Islet precursor cell (in vitro differentiated cells): ENCODE measurements at places on chromosomes 2 and 18.

DNA sequence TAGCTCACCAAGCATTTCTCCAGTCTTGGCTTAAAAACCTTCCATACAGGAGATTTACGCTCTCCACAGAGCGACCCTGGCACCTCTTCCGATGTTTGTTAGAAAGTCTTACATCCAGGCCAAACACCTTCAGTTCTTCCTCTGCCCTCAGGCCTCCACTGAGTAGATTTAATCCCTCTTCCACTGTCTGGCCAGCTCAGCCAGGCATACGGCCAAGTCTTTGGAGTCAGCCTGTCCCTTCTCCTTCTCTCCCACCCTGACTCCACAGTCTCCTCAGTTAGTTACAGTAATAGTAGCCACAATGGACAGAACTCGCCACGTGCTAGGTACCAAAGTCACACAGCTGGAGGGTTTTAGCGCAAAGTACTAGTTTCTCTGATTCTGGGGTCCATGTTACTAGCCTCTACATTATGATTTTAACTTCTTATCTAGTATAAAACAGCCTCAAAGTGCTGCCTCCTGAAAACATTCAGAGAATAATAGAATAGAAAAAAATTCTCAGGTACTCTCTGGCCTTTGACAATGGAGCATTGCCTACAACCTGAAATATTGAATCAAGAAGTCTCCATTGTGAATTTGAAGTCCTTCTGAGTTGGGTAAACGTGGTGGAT lies 39.5 kb downstream of the THNSL2 start:
- no peak for DNase-seq

- DNase-seq = peak; percentile 64
Measured at GRCh38 chr2:136638193-136638592, 127.2 kb upstream of the THSD7B start.

- no peak for DNase-seq
Measured at GRCh38 chr2:202817771-202818170, 53.8 kb downstream of the ICA1L start.

DNA sequence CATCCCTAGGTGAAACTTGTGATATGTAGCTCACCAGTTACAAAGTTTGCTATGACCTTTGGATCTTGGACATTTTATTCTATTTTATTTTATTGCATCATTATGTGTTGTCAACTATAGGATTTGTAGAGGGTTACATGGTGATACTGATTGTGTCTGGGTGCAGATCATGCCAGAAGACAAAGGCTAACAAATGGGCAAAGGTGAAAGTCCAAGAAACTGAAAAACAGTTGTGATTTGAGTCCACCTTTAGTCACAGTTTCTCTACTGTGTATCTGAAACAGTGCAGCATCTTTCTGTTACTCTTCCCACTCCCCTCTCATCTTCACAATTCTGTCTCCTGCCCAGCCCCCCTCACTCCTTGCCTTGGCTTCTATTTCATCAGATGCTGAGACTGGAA lies 111.9 kb upstream of the LYPD6 start:
- DNase-seq = no peak

GRCh38 chr2:108583903-108584520 lies 49.7 kb downstream of the LIMS1 start:
- peak; percentile 76 for DNase-seq

DNA sequence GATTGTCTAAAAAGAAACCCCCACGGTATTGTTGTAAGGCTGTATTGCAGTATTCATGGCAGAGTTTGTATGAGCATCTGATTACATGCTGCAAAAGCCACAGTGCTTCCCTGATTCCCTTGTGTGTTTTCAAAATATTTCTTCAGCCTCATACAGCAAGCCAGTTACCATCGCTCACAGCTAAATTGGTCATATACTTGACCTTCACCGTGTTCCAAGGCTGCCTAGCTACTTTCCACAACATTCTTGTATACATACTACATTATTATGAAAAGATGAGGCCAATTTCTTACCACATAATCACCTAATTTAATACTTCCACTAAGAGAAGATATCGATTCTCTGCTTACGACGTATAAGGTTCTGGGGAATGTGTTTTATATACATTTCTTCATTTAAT lies 576.3 kb upstream of the CNTNAP5 start:
- DNase-seq = no peak

DNA sequence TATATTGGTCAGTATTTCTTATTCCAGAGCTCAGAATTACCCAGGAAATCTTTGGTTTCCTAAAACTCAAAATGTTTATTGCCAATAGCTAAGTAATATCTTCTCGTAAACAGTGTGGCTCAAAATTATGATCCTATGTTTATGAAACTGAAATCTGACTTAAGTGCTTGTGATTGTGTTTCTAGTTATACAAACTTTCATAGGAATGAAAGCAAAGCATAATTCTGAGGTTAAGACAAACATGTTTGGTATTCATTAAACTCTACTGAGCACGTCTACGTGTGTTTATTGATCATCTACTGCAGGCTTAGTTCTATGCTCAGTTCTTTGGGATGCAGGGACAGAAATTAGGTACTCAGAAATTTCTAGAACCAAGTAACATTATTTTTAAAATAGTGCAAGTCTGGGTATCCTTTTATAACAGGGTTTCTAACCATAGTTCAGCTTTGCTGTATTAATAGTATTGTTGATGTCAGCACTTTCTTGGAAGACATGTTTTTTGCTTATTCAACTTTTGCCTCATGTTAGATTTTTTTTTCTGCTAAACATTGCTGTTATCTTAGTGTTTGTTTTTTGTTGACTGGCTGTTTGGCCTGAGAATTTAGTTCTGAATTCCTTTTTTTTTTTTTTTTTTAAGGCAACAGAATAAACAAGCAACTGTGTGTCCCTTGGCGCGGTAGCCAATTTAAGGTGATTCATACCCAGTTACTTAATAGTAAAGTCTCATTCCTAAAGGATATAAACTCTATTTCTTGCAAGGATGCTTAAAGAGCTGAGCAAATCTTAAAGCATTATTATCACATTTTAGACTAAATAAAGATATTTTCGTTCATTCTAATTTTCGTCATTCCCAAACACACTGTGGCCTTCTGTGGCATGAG lies 31.3 kb downstream of the PTPRM start:
- DNase-seq = no peak

DNA sequence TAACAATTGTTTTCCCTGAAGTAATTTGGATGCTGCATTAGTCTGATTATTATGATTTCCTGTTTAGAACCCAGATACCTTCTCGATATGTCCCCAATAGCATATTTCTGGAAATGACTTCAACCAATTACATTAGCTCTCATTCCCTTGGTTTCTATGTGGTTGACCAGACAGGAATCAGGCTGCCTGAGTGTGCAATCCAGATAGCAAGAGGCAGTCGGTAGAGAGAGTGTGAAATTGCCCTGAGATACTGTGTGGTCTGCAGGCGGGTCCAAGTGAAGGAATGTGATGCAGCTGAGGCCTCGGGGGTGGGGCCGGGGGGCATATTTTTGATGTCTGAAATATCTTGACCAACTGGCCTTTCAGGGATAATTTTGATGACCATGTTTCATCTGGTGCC lies 143.9 kb upstream of the ITGA6 start:
- peak; percentile 73 for DNase-seq

- DNase-seq = no peak
Measured at GRCh38 chr2:234996941-234997270, 45.1 kb downstream of the SH3BP4 start.

DNA sequence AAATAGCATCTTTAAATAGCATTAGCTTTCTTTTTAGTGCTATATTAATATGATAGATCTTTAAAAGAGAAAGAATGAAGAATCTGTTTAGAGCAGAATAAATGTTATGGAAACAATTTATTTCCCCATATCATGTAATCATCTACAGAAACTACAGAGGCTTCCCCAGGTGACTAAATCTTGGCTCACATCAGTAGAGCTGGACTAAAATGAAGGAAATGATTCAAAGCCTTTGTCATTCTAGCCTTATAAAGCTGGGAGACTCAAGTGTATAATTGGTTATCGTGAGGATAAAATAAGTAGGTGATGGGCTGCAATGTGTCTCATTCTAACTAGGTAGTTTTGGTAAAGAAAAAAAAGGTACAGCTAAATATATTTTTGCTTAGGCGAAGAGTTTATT lies 83.2 kb upstream of the UNC80 start:
- DNase-seq = no peak

GRCh38 chr2:48948400-48949125 lies 193.0 kb upstream of the LHCGR start:
- no peak for DNase-seq

DNA sequence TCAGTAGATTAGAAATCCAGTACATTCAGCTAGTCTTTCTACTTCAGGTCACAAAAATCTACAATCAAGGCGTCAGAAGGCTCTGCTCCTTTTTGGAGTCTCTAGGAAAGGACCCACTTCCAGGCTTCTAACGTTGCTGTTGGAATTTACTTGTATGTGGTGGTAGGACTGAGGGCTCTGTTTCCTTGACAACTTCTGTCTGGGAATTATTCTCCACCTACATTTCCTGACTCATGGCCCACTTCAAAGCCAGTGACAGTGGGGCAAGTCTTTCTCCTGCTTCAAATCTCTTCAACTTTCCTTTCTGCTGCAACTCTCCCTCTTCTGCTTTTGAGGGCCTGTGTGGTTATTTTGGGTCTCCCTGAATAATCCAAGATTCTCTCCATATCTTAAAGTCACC lies 10.4 kb upstream of the TMX3 start:
- DNase-seq = peak; percentile 74

GRCh38 chr18:24656050-24656449 lies 195.6 kb downstream of the HRH4 start:
- no peak for DNase-seq

DNA sequence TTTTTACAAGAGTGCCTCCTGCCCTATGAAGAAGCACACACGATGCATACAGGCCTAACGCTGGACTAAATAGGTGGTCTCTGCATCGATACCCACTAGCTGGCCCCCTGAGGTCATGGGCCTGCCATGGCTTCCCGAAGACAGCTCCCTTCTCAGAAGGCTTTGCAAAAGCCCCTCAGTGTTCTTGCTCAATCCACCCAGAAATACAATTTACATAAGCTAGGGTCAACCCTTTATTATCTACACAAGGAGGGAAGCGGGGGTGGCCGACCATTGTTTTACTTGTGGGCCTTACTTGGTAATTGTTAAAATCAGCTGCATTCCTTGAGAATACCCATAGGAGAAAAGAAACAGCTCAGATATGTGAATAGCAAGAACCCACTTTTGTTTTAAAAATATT lies 28.5 kb downstream of the UXS1 start:
- DNase-seq = no peak

DNA sequence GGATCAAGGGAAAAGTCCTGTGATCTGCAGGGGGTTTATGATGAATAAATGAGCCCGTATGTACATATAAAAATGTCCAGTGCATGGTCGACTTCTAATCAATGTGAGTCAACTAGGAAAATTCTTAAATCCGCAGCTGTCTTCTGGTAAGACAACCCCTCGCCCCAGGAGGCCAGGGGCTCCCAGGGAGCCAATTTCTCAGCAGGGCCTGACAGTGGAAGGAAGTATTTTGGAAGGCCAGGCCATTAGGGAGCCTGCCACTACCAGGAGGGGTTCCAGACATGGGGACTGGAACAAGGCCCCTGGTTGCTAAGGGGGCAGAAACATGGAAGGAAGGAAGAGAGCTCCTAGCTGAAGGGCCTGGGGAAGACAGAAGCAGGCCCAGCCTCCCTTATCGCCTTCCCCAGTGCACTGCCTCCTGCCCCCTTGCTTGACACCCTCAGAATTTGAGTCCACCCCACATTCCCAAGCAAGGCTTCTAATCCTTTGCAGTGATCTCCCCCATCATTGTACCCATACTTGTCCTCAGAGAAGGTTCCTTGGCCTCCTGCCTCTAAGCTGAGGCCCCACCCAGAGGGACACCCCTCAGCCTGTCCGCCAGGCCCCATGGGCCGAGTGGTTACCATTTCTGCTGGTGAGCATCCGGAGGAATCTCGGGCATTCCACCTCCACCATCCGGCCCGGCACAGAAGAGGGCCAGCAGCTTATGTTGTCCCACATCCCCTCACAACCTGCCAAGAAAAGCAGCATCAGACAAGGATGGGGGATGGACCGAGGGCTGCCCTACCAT lies 45.9 kb downstream of the SCTR start:
- peak; percentile 48 for DNase-seq
